ENCODE measurements at places on chromosomes 3 and 15.
A peak's percentile ranks its signal among the peaks of the same experiment; 100 is the strongest.

GRCh38 chr15:70474471-70475406, 288.6 kb downstream of the UACA start:
- no peak for DNase-seq

- DNase-seq, result no peak
Observed at GRCh38 chr3:4597208-4597985, 104.2 kb downstream of the ITPR1 start.

DNA sequence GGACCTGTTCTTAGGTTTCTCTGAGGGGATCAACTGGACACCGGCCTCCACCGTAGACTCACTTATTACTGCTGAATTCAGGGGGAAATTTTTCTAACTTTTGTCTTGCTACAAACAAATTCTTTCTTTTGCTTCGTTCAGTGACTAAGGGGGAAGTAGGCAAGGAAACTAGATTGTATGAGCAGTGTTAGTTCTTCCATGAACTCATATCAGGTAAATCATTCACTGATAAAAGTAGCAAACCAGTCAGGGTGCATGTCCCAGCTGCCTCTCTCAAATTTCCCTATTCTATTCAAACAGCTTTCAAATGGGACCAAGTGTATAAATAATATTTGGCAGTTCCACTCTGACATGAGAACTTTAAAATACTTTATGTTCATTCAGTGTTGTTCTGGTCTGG, 7.3 kb upstream of the CCDC13 start:
- no peak for DNase-seq

DNA sequence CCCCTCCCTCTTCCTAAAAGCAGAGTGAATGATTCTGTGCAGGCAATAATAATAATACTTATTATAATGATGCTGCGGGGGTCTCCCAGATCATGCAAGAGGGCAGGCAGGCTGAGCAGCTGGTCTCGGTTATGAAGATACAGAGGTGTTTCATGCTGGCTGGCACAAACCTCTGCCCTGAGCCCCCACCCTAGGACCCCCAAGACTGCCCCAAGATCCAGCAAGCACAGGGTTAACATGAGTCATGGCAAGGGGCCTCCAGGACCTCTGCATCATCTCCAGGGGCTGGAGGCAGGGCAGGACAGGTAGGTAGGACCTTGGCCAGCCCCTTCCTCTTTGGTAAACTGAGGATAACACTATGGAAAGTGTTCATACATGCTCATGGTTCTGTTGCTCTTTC, 2.7 kb downstream of the MGLL start:
- no peak for DNase-seq

- DNase-seq, result no peak
Observed at GRCh38 chr15:91946581-91947292, 93.2 kb downstream of the SLCO3A1 start.

DNA sequence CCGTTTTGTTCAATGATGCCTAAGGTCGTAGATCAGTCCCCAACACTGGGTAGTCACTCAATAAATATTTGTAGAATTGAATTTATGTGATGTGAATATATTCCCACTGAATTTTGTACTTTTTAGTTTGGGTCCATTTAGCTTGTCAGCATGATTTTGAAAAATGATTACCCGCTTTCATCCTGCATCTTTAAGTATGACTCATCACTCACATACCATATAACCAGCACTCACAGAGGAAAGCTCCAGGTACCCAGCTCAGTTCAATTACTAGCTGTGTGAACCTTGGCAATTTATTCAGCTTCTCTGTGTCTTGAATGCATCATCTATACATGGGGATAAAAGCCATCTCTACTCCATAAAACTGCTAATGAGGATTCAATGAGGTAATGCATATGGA, 2.2 kb upstream of the MLF1 start:
- DNase-seq, result no peak

DNA sequence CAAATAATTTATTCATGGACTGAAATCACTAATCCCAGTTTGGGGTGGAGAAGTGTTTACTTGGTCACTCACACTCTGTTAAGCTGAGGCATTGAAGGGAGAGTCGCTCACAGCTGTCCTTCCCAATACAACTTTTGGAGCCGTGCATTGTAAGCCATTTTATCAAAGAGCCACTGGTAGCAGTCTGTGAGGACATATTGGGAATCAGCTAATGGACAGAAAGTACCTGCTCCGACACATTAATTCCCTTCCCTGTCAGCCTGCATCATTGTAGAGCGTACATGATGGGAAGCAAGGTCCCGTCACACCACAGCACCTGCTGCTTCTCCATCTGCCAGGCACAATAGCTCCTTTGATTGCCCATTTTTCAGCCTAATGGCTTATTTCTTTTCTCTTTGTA, 643.2 kb downstream of the SQOR start:
- no peak for DNase-seq

DNA sequence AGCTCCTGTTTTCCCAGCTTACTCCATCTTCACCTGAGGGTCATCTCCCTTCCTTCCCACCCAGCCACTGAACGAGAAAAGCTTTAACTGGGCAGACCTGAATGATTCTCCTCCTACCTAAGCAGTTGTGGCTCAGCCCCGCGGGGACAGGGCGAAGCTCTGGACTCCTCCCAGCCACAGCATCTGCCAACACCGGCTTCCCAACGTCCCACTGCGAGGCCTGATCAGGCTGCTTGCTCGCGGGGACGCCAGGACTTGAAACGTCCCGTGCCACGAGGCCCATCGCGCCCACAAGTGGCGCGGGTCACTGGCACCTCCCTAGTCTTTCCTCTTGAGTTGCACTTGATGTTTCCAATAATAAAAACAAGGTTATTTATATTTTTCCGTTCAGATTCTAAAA, at the start of gene SPATA16:
SPATA16 (minus strand) TSS at position 250 of the 400 bp plus-strand sequence. CDS start 23,504 bp downstream, outside the sequence.
- no peak for DNase-seq

GRCh38 chr3:16606398-16606797, 1.2 kb upstream of the DAZL start:
- no peak for DNase-seq

DNA sequence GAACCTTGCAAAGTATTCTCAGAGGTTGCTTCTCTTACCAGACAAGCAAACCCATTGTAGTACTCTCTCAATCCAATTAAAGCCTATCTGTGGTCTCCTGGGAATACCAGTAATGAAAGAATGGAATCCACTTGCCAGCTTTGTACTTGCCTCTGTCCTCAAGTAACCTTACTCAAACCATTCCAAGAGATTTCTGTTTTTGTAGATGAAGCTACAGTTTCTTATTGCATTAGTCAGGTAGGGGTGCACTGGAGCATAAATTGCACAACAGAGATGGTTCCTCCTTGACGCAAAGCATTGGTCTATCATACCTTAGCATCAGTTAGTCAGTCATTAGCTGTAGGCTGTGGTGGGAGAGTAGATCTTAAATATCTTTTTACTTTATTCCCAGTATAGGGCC, 52.9 kb downstream of the BTLA start:
- no peak for DNase-seq

- no peak for DNase-seq
Observed at GRCh38 chr15:89993349-89993748, 7.8 kb upstream of the ZNF710 start.

DNA sequence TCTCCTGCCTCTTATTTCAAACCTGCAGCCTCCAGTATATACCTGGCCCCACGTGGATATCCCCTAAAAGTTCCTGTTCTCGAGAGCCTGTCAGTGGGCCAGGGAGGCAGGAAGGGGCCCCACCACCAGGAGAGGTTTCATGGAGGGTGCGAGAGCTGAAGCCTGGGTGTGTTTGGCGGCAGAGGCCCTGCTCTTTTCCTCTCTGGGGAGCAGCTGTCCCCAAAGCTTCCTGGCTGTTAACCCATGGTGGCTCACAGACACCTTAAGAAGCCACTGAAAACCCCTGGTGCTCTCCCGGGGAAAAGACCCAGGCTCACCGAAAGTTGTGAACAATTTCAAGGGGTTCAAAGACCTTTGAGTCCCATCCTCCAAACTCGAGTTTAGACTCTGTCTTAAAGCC, 1.1 kb downstream of the PRRT3 start:
- DNase-seq, result peak; percentile 16

GRCh38 chr3:169984292-169984691, 17.7 kb downstream of the SEC62 start:
- no peak for DNase-seq

GRCh38 chr15:73355612-73356265, 13.0 kb downstream of the HCN4 start:
- no peak for DNase-seq

GRCh38 chr3:11438646-11439045, 166.4 kb downstream of the ATG7 start:
- DNase-seq, result no peak

GRCh38 chr3:98906230-98906629, 4.7 kb upstream of the DCBLD2 start:
- DNase-seq, result no peak

GRCh38 chr15:85318048-85318731, 62.2 kb upstream of the AKAP13 start:
- peak; percentile 31 for DNase-seq

DNA sequence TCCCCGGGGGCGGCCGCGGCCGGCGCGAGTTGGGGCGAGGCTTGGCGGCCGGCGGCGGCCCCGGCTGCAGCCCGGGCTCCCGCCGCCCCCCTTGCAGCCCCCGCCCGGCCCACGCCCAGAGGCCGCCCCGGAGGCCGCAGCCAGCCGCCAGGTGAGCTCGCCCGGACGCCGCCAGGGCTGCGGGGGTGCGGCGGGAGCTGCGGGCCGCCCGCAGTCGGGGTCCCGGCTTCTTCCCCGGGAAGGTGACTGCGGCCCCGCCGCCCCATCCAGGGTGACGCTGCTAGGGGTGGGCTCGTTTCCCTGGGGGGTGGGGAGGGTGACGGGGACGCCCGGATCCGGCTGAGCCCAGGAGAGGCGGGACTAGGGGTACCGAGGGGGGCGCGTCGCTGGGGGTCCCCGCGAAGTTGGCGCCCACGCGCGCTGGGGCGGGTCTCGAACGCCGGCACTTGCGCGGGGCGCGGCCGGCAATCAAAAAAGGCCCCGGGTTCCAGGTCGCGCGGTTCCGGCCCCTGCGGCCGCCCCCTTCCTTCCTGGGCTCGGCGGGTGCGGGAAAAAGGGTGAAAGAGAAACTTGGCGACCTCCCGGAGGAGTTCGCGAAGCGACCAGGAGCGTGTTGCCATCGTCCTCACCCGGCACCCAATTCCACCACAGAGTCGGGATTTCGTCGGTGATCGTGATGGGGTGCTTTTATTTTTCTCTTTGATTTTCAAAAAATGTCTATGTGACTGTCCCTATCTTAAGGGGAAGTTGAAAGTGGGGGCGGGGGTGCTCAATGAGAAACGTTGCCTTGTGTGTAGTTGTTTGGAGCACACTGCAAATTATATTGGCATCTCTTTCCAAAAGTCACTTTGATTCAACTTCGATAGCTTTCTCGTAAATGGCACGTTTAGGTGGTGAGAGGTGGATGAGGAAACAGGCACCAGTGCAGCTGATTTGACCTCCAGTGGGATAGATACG, 619 bp downstream of the ATXN7 start:
- peak; percentile 16 for DNase-seq

Measured in stimulated activated CD4-positive, alpha-beta T cell treated with anti-CD3 and anti-CD28 coated beads, Interleukin-1b, Interleukin-23, amount 100 ng/mL, for 48 hours (primary cell).